ENCODE measurements at places on chromosomes 7 and 10. TPM values are rescaled to one million over a fixed set of nuclear protein-coding genes. Genes with fewer than 3 reads are reported as not detected.

The SLC39A12 gene
- total RNA-seq = not detected

The GRK5 gene
- 39.3 TPM for total RNA-seq

The PNLIPRP1 gene
- not detected for total RNA-seq

The TEX36 gene
- not detected for total RNA-seq
